Stimulated activated CD8-positive, alpha-beta memory T cell treated with anti-CD3 and anti-CD28 coated beads, Interleukin-4, amount 100 ng/mL, for 1 hour (primary cell): ENCODE measurements at places on chromosomes 2 and 18.

GRCh38 chr2:8822218-8822617 lies 15.2 kb downstream of the KIDINS220 start:
- DNase-seq = no peak

DNA sequence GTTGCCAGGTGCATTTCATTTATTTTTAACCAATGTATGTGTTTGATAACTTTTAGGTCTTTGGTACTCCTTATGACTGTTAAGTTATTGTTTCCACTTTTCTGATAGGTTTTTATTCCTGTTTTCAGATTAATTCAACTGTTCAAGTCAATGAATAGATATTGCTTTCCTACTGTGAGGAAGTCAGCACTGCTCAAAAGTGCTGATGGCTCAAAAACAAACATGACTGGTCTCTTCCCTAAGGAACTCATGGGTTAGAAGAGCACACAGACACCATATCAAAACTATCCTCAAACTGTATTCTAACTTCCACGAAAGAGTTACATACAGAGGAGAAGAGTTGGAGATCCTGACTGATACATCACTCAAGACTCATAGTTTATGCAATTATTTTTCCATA lies 39.9 kb upstream of the REG3G start:
- no peak for DNase-seq

DNA sequence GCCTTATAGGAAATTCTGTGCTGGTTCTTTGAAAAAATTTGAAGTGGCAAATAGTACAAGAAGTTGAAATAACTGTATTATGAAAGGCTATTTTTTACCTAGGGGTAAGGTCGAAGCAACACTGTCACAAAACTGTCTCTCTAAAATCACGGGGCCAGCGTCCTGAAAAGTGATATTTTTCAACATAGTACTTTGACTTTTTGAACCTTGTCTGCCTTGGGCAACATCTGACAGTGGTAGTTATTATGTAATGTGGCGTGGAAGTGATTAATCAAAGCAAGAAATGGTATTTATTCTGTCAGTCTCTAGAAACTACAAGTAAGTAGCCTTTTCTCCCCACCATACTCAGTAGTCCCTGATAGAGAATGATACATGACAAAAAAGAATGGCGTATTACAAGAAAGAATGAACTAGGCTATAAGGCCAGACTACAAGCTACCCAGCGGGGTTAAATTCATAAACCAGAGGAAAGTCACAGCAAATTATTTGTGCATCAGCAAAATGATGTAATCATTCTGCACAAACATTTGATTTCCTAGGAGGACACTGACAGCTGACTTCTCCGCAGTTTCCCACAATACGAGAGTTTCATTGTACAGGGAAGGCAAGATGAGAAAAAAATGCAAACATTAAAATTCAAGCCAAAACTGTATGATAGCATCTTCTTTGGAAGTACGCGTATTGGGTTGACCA lies 9.8 kb downstream of the GEN1 start:
- no peak for DNase-seq

GRCh38 chr18:7158216-7158615 lies 40.6 kb upstream of the LAMA1 start:
- no peak for DNase-seq

- no peak for DNase-seq
Observed at GRCh38 chr2:71788186-71788525, 334.8 kb downstream of the DYSF start.
